ENCODE measurements at places on chromosomes 6 and 20. TPM values are rescaled to one million over a fixed set of nuclear protein-coding genes. Genes with fewer than 3 reads are reported as not detected.

The TCF19 gene
- total RNA-seq = 3.5 TPM

The HTR1E gene
- not detected for total RNA-seq

The SULF2 gene
- 25.9 TPM for total RNA-seq

- H3K27me3 ChIP-seq = no peaks in the 10 kb centered on the region
- DNase-seq = no peak
- no peak overlapping the region for H3K27ac ChIP-seq
- H3K4me1 ChIP-seq = no peaks in the 10 kb centered on the region
- H3K36me3 ChIP-seq = no peaks in the 10 kb centered on the region
- no peak overlapping the region for H3K4me3 ChIP-seq
Observed at GRCh38 chr6:104855507-104855906, 4.2 kb downstream of the HACE1 start.

DNA sequence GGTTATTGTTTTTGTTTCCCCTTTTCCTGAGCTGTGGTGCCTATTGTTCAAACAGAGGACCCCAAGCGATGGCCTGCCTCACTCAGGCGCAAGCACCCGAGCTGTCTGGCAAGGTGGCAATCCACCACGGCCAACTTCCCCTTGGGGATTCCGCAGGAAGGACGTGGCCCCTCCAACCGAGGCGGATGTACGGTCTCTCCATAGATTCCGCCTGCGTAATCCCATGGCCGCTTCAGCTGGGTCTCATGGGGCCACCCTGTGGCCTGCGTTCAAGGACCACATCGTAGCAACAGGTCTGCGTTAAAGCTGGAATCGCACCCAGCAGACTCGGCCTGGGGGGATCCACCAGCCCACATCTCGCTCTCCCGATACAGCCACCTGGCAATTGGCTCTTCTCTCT is 79.9 kb downstream of the CEBPB start:
- DNase-seq = no peak
- H3K4me1 ChIP-seq = no peaks in the 10 kb centered on the region
- no peak overlapping the region for H3K4me3 ChIP-seq
- no peak overlapping the region for H3K27ac ChIP-seq

DNA sequence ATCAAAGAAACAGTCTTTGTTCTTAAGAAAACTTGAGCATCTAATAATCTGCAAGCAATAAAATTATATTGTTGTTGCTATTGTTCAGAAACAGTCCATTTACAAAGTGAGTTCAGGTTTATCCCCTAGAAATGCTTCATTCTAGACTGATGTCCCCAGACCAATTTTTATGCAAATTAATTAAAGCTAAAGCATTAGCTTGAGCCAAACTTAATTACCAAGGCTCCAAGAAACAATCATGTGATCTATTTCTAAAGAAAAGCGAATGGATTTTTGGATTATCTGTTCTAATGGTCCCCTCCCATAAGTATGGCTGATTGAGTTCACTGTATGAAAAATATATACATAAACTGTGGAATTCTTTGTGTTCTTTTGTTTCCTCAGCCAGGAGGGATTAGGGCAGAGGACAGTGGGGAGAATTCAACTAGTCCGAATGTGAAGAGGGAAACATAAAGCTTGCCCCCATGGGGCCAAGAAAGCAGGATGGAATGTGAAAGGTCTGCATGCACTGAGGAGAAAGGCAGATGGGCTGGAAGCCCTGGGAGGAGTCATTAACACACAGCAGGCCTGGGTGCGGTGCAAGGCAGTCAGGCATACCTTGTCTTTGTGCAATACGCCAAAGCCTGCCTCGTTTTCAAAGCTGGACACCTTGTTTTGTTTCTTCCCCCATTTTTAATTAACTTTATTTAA is 597.1 kb downstream of the KIF16B start:
- H3K27me3 ChIP-seq = no peaks in the 10 kb centered on the region
- H3K4me3 ChIP-seq = no peak overlapping the region
- H3K27ac ChIP-seq = no peak overlapping the region
- DNase-seq = no peak
- no peaks in the 10 kb centered on the region for H3K4me1 ChIP-seq
- no peaks in the 10 kb centered on the region for H3K36me3 ChIP-seq

DNA sequence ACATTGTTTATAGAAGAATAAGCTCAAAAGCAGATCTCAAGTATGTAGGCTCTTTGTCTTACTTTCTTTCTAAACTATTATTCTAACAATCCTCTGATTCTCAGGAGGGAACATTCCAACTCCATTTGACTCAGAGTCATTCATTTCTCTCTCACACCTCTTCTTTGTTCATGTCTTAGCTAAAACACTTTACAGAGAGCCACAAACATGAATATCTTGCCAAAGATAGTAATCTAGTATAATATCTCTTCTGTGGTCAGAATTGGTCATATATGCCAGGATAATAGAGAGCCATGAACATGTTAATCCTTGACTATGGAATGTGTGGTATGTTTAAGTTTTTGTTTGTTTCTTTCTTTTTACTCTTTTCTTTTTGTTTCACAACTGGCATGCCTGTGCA is 456.0 kb upstream of the PTCHD4 start:
- no peaks in the 10 kb centered on the region for H3K27me3 ChIP-seq
- no peak overlapping the region for H3K4me3 ChIP-seq
- H3K27ac ChIP-seq = no peak overlapping the region
- no peaks in the 10 kb centered on the region for H3K36me3 ChIP-seq
- no peaks in the 10 kb centered on the region for H3K4me1 ChIP-seq
- DNase-seq = no peak

- no peaks in the 10 kb centered on the region for H3K27me3 ChIP-seq
- peaks cover 23% of the 10 kb centered on the region for H3K4me1 ChIP-seq
- peak; percentile 55 for DNase-seq
- H3K27ac ChIP-seq = peak overlapping the region; percentile 91
Observed at GRCh38 chr20:58891718-58892140, 39.2 kb downstream of the GNAS start.

- DNase-seq = peak; percentile 53
- H3K4me1 ChIP-seq = peaks cover 22% of the 10 kb centered on the region
- peak overlapping the region; percentile 77 for H3K4me3 ChIP-seq
- H3K27ac ChIP-seq = peak overlapping the region; percentile 100
- no peaks in the 10 kb centered on the region for H3K36me3 ChIP-seq
Observed at GRCh38 chr6:87701344-87701675, 723 bp downstream of the AKIRIN2 start.

GRCh38 chr20:48784273-48784641 is 43.5 kb downstream of the PREX1 start:
- no peaks in the 10 kb centered on the region for H3K27me3 ChIP-seq
- no peak overlapping the region for H3K4me3 ChIP-seq
- H3K4me1 ChIP-seq = no peaks in the 10 kb centered on the region
- no peaks in the 10 kb centered on the region for H3K36me3 ChIP-seq

DNA sequence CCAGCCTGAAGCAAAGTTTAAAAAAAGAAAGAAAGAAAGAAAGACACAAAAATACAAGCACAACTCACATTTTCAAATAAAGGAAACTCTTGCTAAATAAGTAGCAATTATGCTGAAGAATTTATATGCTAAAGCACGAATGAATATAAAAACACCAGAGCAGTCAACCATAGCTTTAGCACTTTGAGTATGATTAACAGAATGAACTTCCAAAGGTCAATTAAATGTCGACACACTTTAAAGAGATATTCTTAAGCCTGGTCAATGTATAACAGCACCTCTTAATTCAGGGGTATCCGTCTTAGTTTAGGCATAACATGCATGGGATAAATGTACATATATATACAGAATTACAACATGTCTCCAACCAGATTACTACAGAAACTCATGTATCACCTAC is 125.9 kb downstream of the OGFRL1 start:
- peaks cover 5% of the 10 kb centered on the region for H3K36me3 ChIP-seq
- no peak overlapping the region for H3K27ac ChIP-seq
- peak overlapping the region; percentile 26 for H3K4me3 ChIP-seq

GRCh38 chr20:60219231-60219630 is 261.0 kb downstream of the CDH26 start:
- H3K27me3 ChIP-seq = no peaks in the 10 kb centered on the region
- no peaks in the 10 kb centered on the region for H3K4me1 ChIP-seq
- H3K27ac ChIP-seq = no peak overlapping the region
- H3K4me3 ChIP-seq = no peak overlapping the region
- no peaks in the 10 kb centered on the region for H3K36me3 ChIP-seq

DNA sequence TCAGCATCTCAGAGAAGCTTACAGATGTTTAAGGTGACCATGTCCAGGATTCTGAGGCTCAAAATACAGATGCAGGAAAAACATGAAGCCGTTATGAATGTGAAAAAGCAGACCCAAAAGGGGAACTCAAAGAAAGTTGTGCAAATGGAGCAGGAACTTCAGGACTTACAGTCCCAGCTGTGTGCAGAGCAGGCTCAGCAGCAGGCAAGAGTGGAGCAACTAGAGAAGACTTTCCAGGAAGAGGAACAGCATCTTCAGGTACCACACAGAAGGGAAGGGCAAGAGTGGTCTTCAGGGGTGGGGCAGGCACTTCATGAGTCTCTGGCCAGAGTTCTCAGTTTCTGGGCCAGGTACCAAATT is 15.2 kb downstream of the RNF8 start:
- no peaks in the 10 kb centered on the region for H3K27me3 ChIP-seq
- peaks cover 9% of the 10 kb centered on the region for H3K36me3 ChIP-seq
- DNase-seq = no peak
- no peaks in the 10 kb centered on the region for H3K4me1 ChIP-seq

DNA sequence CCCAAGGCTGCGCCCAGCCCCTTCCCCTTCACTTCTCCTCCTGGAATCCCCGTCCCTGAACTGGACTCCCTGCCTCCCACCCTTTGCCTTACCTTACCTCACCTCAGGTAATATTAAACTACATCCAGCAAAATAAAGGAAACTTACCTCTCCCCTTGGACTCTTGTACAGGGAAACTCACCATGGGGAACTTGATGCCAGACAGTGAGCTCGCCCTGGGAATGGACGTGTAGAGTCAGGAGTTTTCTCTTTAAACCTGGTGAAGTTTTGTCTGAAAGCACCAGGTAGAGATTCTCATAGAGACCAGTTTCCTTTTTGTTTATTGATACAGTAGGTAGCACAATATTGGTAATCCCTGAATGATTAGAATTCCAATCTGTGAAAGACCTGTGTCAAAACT is 544 bp upstream of the HLA-C start:
- H3K36me3 ChIP-seq = no peaks in the 10 kb centered on the region
- peak overlapping the region; percentile 97 for H3K27ac ChIP-seq
- H3K4me3 ChIP-seq = peak overlapping the region; percentile 69
- H3K4me1 ChIP-seq = no peaks in the 10 kb centered on the region

DNA sequence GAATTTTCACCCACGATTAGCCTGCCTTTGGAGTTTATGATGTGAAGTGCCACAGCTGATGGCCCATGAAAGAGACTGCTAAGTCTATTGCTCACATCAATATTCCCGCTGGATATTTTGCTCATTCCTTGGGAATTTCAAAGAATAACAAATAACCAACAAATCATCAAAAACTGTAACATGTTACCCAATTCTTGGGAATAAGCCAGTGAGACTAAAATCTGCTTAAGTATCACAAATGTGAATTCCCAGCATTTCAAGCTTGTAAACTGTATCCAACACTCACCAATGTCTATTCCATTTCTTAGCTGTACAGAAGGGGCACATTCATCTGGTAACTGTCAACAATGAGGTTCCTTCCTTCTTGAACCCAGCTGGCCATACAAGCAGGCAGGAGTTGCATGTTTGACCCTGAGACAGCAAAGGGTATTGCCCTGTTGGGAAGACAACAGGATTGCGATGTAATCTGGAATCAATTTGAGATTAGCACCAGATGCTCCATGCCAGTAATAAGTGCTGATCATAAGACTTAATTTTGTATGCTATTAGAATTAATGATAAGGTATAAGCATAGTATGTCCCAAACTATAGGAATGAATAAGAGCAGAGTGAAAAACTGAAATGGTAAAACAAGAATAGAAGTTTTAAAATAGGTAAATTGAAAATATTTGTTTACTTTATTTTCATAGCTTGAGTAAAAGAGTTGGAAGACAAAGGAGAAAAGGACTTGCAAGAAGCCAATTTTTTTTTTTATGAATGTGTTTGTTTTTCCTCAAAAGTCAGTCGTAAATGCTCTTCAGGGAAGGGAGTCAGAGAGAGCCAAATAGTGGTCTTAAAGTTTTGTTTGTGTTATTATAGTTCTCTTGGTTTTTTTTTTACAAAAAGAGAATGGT is 58.8 kb downstream of the RSPO3 start:
- H3K4me1 ChIP-seq = no peaks in the 10 kb centered on the region
- no peak for DNase-seq
- H3K27ac ChIP-seq = no peak overlapping the region
- H3K36me3 ChIP-seq = no peaks in the 10 kb centered on the region

DNA sequence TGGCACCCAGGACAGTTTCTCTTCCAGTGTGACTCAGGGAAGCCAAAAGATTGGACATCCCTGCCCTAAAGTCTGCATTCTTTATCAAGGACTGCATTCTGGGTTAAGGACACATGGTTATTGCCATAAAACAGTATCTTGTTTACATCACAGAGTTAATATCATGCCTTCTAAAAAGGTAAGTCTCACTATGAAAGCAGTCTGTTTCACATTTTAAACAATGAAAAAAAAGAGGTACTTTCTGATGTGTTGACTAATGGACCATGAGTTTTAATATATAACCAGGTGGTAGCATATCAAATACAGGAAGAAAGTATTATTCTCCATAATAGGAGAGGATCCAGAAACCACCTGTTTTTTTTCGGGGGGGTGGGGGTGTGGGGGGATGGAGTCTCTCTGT is 93.7 kb downstream of the TIAM2 start:
- no peaks in the 10 kb centered on the region for H3K36me3 ChIP-seq
- no peak for DNase-seq
- no peaks in the 10 kb centered on the region for H3K4me1 ChIP-seq
- no peak overlapping the region for H3K4me3 ChIP-seq
- no peaks in the 10 kb centered on the region for H3K27me3 ChIP-seq

DNA sequence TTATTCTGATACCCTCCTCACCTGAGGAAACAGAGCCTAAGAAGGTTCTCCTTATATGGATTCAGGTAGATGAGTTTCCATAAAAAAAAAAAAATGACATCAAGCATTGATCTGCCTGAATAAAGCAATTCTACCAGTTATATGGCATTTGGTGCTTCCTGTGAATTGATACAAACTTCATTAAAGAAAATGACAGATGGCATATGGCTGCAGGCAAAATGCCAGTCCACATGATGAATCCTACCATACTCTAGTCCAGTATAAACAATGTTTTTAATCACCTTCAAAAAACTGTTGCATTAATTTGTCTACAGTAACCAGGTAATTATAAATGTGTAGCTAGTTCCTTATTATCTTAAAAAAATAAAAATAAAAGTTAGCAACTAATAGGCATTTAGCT is 559.2 kb upstream of the FLRT3 start:
- H3K4me1 ChIP-seq = no peaks in the 10 kb centered on the region
- H3K36me3 ChIP-seq = no peaks in the 10 kb centered on the region
- DNase-seq = no peak
- H3K4me3 ChIP-seq = no peak overlapping the region
- no peaks in the 10 kb centered on the region for H3K27me3 ChIP-seq
- H3K27ac ChIP-seq = no peak overlapping the region

DNA sequence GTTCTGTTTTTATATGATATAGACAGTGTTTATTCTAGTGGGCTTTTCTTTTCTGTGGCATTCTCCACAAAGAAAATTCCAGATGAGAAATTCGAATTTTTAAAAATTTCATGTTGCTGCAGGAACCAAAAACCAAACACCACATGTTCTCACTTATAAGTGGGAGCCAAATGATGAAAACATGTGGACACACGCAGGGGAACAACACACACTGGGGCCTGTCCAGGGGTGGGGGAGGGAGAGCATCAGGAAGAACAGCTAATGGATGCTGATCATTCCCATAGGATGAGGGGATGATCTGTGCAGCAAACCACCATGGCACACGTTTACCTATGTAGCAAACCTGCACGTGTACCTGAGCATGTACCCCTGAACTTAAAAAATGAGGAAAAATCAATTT is 499.0 kb upstream of the SLC35B3 start:
- no peak overlapping the region for H3K27ac ChIP-seq
- no peak for DNase-seq
- H3K4me3 ChIP-seq = no peak overlapping the region
- no peaks in the 10 kb centered on the region for H3K36me3 ChIP-seq

GRCh38 chr6:149864578-149865535 is 698 bp upstream of the LRP11 start:
- no peaks in the 10 kb centered on the region for H3K27me3 ChIP-seq
- H3K27ac ChIP-seq = peak overlapping the region; percentile 66
- H3K36me3 ChIP-seq = no peaks in the 10 kb centered on the region
